ENCODE measurements at places on chromosomes 12 and 14. TPM values are rescaled to one million over a fixed set of nuclear protein-coding genes. Genes with fewer than 3 reads are reported as not detected.

C12orf50 gene
- total RNA-seq = 0.09 TPM

GRCh38 chr12:4434706-4435425 is 10.7 kb downstream of the FGF6 start:
- H3K27me3 ChIP-seq = no peaks in the 10 kb centered on the region
- no peaks in the 10 kb centered on the region for H3K36me3 ChIP-seq
- no peak overlapping the region for H3K27ac ChIP-seq
- H3K4me3 ChIP-seq = no peak overlapping the region
- H3K4me1 ChIP-seq = no peaks in the 10 kb centered on the region

GRCh38 chr12:101940400-101940950 is 63.1 kb downstream of the DRAM1 start:
- H3K4me1 ChIP-seq = no peaks in the 10 kb centered on the region
- H3K27ac ChIP-seq = no peak overlapping the region
- H3K4me3 ChIP-seq = no peak overlapping the region
- H3K36me3 ChIP-seq = no peaks in the 10 kb centered on the region

RTL1 gene
- total RNA-seq = not detected

DNA sequence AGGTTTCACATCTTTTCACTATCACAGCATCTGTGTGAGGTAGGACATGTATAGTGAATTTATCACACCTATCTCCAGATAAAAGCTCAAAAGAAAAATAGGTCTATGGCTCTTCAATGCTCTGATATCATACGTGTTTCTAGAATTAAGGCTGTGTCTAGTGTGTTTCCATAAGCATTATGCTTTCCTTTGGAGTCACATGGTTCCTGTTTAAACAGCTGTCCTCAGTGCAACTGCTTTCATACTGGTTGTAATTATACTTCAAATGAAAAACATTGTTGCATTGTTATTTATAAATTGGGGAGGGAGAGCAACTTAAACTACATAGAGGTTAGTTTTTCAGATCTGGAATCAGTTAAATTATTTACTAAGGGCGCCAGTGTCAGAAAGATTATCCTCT is 151.6 kb downstream of the SYT1 start:
- no peak for DNase-seq
- no peaks in the 10 kb centered on the region for H3K36me3 ChIP-seq
- H3K27me3 ChIP-seq = no peaks in the 10 kb centered on the region
- no peak overlapping the region for H3K4me3 ChIP-seq
- no peaks in the 10 kb centered on the region for H3K4me1 ChIP-seq
- H3K27ac ChIP-seq = no peak overlapping the region

- no peaks in the 10 kb centered on the region for H3K4me1 ChIP-seq
- peaks cover 22% of the 10 kb centered on the region for H3K36me3 ChIP-seq
- DNase-seq = no peak
- H3K27ac ChIP-seq = no peak overlapping the region
Observed at GRCh38 chr14:67650151-67650550, 24.3 kb downstream of the VTI1B start.

PLBD1 gene
- 8.7 TPM for total RNA-seq

DNA sequence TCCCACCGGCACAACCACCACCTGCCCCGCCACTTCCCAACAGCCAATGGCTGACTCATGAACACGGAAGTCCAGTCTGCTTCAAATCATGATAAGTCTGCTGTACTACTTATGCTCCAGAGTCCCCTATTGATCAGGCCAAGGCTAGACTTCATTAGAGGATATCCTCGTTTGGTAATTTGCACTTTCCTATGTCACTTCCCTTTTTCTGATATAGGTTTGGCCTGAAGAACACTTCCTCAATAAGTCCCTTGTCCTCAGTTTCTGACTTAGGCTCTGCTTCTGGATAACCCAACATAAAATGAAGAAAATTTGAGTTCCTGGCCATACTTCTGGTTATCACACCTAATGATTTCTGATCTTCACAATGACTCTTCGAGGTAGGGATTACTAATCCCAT is 45.3 kb downstream of the IFNG-AS1 start:
- H3K27me3 ChIP-seq = no peaks in the 10 kb centered on the region
- H3K4me1 ChIP-seq = no peaks in the 10 kb centered on the region
- no peak overlapping the region for H3K27ac ChIP-seq
- no peak overlapping the region for H3K4me3 ChIP-seq
- no peak for DNase-seq
- no peaks in the 10 kb centered on the region for H3K36me3 ChIP-seq

DNA sequence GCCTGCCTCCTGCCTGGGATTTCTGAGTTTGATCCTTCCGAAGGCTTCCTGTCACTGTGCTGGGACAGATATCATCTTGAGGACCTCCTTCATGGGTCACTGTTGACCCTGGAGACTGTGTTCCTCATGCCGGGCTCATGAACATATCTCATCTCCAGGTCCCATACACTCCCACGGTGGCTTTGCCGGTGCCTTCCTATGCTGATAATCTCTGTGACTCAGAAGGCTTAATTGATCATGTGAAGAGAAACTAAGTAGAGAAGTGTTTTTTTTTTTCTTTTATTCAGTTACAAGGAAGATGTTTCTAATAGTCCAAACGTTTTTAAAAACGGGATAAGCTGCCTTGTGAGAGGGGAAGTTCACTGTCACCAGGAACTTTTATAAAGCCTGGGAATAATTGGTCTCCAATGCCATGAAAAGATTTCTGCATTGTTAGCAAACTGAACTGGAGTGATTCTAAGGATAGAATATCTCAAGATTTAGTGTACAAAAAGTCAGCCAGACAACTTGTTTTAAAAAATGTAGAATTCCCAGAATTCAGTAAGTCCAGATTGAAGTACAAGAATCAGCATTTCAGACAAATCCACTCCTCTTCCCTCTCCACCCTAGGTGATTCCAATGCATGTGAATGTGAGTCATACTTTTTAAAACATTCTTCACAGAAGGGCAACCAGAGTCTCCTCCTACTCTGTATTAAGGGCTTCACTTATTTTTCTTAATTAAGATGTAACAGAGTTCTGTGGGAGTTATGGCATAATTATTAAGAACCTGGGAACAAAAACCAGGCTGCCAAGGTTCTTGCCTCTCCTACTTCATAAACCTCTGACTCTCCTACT is 139.8 kb upstream of the LGR5 start:
- no peak overlapping the region for H3K27ac ChIP-seq
- no peaks in the 10 kb centered on the region for H3K4me1 ChIP-seq
- no peaks in the 10 kb centered on the region for H3K36me3 ChIP-seq
- no peak overlapping the region for H3K4me3 ChIP-seq

GRCh38 chr14:24351517-24351916 is 11.7 kb upstream of the RIPK3 start:
- H3K36me3 ChIP-seq = no peaks in the 10 kb centered on the region
- H3K27me3 ChIP-seq = no peaks in the 10 kb centered on the region
- H3K4me1 ChIP-seq = no peaks in the 10 kb centered on the region
- H3K27ac ChIP-seq = no peak overlapping the region
- DNase-seq = no peak

KLHL28 gene
- 5.8 TPM for total RNA-seq

Measured in pancreas (tissue), 10 donors.